NCI-H1436 treated with DMSO at 0.1 percent for 48 hours (cell line): ENCODE measurements at places on chromosomes 16 and 17.

DNA sequence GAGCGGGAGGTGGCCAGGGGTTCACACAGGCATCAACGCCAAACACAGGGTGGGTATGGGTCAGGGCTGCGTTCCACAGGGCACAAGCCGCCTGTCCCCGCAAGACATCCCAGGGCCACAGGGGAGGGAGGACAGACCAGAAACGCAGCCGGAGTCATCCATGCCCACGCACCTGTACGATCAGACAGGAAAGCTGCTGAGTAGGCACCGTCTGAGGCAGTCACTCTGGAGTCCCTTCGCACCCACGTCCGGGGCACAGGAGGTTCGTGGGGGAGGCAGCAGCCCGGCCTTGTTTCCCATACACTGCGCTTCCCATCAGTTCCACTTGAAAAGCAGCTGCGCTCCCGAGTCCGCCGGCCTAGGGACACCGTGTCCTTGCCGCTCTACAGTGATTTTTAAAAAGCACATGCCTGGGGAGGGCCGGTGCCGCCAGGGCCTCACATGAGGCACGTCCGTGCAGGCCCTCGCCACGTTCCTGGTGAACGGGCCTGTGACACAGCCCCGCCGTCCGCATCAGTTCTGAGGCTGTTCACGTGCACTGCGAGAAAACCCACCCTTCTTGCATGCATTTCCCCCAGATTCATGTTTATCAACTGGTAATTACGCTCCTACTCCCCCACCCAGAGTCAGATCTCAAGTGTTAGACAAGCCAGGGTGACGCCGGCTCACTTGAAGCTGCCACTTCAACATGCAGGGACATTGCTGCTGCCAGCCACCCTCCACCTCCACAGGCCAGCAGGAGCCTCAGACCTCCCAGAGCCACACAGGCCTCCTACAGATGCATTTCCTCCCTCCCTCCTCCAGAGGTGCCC, 34.8 kb downstream of the WDR45B start:
- no peak for DNase-seq

- no peak for DNase-seq
Observed at GRCh38 chr17:50219939-50220465, 18.6 kb upstream of the COL1A1 start.

GRCh38 chr17:69147460-69147859, 5.8 kb upstream of the ABCA6 start:
- no peak for DNase-seq

DNA sequence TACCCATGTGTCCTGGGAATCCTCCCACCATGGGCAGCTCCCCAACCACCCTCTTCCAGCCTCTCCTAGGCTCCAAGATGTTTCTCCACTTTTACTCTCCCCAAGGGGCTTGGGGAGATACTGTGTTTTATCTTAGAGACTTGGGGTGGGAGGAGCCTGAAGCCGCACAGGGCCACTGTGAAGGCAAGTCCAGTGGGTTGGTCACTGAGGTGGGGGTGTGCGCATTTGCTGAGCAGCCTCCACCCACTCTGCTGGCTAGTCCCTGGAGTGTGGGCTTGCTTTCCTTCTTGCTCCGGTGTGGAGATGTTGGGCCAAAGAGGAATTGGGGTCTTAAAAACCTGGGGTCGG, 4.1 kb upstream of the CLDN9 start:
- no peak for DNase-seq

DNA sequence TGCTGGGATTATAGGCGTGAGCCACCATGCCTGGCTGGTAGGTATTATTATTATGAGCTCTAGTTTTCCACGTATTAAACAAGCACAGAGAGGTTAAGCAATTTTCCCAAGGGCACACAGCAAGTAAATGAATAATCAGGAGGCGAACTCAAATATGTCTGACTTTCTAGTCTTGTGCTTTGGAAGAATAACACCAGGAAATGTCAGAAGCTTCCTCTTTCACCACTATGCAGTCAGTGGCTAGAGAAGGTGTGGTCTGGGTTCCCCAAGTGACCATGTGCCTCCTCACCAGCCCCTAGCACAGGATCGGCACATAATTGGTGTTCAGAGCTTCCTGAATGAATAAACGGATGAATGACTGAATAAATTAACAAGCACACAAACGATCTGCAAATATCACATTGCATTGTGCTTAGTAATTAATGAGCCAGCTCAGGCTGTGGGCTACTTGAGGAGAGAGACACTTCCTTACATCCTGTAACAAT, 21.6 kb upstream of the SCNN1B start:
- no peak for DNase-seq
